ENCODE measurements at places on chromosomes 11 and 22.

GRCh38 chr11:1978720-1979473 lies 18.7 kb downstream of the H19 start:
- DNase-seq, result no peak

- no peak for DNase-seq
These were observed 22.9 kb downstream of the TPST2 start for GRCh38 chr22:26566994-26567393.

GRCh38 chr22:47157093-47157420 lies 394.6 kb downstream of the TBC1D22A start:
- no peak for DNase-seq

- DNase-seq, result peak; percentile 12
These were observed 21.7 kb downstream of the TIMP3 start for GRCh38 chr22:32823024-32823730.

GRCh38 chr11:40569947-40570531 lies 889.4 kb downstream of the LRRC4C start:
- no peak for DNase-seq

GRCh38 chr22:45102896-45103420 lies 60.8 kb upstream of the NUP50 start:
- no peak for DNase-seq

DNA sequence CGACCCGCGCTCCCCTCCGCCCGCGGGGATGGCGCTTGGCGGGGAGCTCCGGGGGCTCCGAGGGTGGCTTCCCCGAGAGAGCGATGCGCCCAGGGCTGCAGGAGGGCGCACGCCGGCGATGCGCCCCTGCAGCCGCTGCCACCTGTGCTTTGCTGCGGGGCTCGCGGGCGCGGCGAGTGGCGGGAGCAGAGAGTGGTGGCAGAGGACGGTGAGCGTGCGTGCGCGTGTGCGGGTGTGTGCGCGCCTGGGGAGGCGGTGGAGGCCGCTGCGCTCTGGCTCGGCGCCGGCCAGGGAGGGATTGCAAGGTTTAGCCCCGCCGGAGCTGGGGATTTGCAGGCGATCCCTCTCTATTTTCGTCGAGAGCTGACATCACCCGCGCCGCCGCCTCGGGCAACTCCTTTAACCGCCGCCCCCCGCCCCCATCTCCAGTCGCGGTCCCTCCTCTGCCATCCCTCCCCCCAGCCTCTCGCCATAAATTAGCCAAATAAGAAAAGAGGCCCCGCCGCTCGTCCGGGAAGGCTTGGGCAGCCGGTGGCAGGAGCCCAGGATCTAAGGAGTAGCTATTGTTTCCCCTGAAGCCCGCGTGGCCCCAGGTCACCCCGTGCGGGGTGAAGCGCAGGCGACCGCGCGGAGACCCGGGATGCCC lies at the start of gene SLC1A2:
SLC1A2 (minus strand) TSS at position 375 of the 646 bp plus-strand sequence. CDS start 592 bp downstream, outside the sequence.
- DNase-seq, result no peak

DNA sequence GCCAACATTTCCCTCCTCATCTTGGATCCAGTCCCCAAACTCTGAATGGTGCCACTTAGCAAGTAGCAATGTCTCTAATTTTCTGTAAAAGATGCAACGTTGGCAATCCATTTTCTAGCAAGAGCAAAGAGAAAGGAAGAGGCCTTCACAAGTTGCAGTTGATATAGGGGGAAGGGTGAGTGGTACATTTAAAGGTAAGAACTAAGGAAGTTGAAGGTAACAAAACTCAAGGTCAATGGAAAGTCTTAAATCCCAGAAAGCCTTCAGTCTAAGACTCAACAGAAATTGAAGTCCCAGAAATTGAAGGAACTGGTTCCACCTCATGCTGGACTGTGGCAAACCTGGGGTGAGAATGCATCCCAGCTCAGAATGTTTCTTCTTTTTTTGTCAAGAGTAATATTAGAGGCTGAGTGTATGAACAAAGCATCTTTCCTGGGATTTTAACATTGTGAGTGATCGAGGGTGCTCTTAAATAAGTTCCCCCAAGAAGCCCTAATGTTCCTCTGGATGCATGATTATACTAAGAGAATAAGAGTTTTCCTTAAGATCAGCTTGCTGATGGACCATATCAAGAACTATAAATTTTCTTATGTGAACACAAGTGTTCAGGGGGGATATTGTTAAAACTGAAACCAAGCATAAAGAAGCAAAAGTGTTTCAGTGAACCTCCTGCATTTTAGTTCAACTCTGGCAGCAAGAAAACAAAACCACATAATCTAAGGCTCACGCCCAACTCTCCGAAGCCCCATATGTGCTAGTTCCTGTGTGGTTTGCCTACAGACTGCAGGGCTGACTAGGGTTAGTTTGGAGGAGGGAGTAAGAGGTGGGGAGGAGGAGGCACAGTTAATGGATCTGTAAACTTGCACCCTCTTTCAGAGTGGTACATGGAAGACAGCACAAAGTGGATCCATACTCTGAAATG lies at the start of gene GRAP2:
GRAP2 (plus strand) TSS at position 779 of the 922 bp plus-strand sequence. CDS start 46,023 bp downstream, outside the sequence.
- no peak for DNase-seq

DNA sequence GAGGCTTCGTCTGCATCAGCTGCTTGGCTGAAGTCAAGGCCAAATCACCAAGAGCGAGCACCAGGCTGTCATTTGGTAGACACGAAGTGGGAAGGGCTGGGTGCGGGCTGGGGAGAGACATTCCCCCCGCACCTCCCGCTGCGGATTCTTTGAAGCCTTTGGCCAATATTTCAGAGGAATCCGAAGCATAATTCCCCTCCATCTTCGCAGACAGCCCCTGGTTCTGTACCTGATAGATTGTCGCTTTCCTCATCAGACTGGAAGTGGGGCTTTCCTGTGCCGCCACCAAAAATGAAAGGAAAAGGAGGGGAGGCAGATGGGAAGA lies 15.3 kb downstream of the BLID start:
- DNase-seq, result no peak

DNA sequence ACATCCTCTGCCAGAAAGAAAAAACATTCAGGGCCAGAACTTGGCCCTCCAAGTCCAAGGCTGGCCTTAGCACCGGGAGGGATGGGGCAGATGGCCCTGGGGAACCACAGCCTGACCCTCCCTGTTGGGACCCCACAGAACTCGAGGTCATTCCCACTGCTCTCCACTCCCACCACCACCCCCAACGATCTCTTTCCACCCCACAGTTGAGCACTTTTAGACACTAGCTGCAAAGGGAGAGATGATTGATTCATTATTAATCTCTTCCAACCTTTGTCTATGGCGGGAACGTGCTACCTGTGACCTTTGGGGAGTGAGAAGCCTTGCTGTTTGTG lies 869.7 kb downstream of the BRD1 start:
- DNase-seq, result no peak

- no peak for DNase-seq
These were observed 7.9 kb upstream of the KLHDC7B start for GRCh38 chr22:50537765-50538164.

- peak; percentile 73 for DNase-seq
These were observed at the start of gene APOBEC3C for GRCh38 chr22:39013942-39014722. Gene APOBEC3C (plus strand): TSS chr22:39014257. CDS start chr22:39014363, 106 bp downstream.

DNA sequence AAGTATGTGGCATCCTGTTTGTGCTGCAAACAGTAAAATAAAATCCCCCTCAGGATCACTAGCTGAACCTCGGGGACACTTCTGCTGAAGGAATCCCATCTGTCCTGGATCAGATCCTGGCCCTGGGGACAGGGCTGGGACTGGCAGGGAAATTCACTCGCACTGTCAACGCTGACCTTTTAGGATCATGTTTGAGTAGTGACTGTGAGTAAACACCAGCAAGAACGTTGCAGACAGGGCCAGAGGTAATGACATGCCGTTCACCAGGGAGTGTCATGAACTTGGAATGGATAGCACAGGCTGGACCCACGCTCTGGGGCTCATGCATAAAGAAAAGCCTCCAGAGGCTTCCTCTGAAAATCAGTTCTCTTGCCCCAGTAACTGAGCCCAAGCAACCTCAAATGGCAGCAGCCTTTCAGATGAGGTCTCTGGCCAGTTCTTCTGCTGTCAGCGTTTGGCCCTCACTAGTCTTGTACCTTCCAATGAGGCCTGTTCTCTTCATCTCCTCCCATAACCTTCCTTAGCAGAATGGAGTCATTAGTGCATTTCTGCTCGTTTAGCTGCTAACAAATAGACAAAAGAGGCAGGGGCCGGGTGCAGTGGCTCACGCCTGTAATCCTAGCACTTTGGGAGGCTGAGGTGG lies 51.0 kb upstream of the BARX2 start:
- DNase-seq, result no peak

GRCh38 chr22:23190526-23190925 lies 10.2 kb downstream of the BCR start:
- no peak for DNase-seq

DNA sequence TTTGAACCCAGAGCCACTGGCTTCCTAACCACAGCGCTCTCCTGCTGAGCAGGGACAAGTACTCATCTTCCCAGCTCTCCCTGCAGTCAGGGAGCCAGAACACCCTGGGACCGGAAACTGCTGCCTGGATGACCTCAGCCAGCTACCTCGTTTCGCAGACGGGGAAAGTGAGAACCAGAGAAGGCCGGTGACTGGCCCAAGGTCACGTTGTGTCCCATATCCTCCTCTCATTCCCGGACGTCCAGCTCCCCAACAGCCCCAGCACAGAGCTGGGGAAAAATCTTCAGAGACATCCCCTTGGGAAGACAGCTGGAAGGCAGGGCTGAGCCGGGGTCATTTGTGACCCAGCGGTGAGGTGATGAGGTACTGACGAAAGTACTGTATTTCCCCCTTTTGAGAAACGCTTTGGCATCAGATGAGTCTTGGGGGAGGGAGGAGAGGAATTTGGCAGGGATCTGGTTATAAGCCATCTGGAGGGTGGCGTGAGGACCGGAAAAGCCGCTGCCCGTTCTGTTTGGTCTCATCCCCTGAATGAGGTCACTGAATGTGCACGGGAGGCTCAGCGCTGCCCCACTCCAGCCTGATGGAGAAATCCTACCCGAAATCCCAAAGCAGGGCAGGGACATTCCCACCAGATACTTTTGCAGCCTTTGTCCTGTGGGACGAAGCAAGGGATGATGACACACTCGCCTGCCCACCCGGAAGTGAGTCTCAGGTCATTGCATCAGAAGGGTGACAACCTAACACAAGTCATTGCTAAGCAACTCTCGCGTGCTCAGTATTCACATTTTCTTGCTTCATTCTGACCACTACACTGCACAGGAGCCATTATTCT lies 41.1 kb downstream of the LIF start:
- no peak for DNase-seq

- no peak for DNase-seq
These were observed 101.9 kb downstream of the GGTLC2 start for GRCh38 chr22:22746061-22746962.

DNA sequence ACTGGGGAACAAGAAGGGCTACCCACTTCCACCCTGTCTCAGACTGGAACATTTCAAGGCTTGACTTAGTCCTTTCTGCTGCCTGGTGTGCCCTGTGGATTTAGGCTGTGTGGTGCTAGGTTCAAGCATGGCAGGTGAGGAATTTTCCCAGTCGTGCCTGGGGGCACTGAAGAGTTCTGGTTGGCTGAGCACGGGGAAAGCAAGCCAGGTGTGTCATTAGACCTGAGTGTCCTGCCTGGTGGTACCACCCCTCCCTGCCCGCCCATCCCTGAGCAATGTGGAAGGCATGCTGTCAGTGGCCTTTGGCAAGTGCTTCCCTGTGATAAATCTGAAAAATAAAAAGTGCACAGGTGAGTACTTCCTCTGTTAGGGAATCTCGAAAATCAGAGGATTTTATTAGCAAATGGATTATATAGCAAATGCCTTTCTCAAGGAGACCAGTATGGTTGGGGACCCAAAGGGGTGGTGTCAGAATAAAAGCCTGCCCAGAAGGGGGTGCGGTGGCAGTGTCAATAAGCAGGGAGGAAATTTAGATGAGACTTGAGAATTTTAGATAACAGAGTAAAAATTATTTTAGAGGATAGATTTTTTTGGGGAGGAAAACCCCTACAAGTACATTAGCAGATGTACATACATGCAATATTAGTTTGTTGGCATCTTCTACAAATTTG lies 22.8 kb downstream of the TEAD1 start:
- DNase-seq, result no peak

DNA sequence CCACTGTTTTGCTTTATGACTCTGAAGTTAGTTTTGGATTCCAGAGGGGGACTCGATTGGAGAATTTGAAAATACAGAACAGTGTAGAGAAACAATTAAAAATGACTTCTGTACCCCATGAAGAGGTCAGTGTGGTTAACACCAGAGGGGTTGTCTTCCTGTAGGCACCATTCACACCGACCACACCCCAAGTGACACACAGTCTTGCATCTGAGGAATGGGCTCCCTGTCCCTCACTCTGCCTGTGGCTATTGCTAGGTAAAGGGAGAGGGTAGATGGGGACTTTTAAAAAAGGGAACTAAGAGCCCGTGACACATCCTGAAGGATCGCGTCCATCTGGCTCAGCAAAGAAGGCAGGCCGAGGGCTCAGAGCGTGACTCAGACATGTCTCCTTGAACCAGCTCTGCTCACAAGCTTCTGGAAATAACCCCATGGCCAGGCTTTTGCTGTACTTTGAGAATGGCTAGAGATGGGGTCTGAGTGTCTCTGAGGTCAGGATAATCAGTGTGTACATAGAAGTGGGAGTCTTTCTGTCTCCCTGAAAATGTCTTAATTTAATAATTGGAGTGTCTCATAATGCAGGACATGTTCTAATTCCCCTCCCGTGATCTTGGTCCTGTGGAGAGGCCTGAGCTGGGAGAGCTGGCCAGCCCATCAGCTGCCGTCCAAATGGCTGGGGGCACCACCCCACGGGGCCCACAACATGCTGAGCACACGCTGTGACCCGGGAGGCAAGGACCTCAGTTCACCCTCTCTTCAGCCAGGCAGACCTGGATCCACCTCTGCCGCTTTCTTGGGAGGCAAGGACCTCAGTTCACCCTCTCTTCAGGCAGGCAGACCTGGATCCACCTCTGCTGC lies 39.3 kb downstream of the SGSM1 start:
- no peak for DNase-seq

DNA sequence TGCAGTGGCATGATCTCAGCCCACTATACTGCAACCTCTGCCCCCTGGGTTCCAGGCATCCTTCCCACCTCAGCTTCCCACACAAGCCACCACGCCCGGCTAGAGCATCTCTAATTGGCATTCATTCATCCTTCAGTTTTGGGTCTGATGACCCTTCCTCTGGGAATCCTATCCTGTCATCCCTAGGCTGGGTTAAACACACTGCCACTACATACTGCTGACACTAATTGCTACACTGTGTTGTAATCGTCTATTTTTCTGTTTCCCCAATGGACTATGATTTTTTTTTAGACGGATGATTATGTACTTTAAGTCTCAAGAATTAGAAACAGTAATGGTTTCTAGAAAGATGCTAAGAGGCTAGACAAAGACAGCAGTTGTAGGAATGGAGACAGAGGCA lies 62.8 kb downstream of the DEUP1 start:
- DNase-seq, result no peak

- no peak for DNase-seq
These were observed 206.4 kb downstream of the DBX1 start for GRCh38 chr11:19953909-19954308.

DNA sequence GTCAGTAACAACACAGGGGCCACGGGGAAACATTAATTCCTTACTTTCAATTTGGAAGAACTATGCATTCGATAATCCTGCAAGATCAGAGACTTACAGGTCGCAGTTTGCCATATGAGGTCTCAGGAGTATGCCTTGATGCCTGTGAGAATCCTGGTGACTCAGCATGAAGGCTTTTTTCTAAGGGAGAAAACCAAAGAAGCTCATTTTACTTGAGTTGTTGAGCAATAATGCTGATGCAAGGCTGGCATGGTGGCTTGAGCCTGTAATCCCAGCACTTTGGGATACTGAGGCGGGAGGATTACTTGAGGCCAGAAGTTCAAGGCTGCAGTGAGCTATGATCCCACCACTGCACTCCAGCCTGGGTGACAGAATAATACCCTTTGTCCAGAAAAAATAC lies 26.6 kb downstream of the ATG16L2 start:
- DNase-seq, result no peak

- peak; percentile 16 for DNase-seq
These were observed 27.6 kb downstream of the PLEKHA7 start for GRCh38 chr11:16986434-16987204.

- DNase-seq, result no peak
These were observed 2.5 kb upstream of the IFITM10 start for GRCh38 chr11:1752907-1753228.

Measured in stimulated activated CD4-positive, alpha-beta T cell treated with anti-CD3 and anti-CD28 coated beads, Interleukin-12 subunit alpha, Interleukin-12 subunit beta, amount 100 ng/mL, for 24 hours (primary cell).